ENCODE measurements at places on chromosomes 5 and 9.

DNA sequence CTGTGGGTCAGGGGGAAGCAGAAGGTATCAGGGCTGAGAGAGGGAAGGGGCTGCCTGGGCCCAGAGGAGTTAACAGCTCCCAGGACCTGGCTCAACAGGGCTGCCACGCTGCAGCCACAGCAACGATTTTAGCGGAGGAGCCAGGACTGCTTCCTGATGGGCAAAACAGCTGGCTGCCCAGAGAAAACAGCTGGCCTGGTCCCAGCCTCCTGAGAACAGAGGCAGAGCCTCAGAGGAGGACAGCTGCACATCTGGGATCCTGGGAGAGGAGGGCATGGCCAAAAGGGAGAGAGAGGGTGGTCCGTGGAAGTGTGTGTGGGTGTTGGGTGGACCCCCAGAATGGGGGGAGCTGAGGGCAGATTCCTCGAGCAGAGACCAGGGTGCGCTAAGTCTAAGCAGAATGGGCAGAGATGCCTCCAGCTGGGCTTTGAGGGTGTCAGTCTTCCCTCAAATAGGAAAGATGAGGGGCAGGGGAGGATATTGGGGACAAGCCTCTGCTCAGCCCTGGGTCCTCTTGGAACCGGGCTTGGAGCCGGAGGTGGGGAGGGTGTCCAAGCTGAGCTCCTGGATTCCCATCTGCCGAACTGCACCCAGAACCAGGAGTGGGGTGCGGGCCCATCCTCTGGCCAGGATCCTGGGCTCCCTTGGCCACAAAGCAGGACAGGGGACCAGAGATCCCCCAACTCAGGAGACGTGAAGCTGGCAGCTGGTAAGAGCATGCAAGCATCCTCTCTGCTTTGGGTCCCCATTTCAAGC lies 9.1 kb upstream of the CERCAM start:
- DNase-seq, result no peak

- no peak for DNase-seq
These were observed 399.3 kb upstream of the TRPC7 start for GRCh38 chr5:136764601-136765000.

DNA sequence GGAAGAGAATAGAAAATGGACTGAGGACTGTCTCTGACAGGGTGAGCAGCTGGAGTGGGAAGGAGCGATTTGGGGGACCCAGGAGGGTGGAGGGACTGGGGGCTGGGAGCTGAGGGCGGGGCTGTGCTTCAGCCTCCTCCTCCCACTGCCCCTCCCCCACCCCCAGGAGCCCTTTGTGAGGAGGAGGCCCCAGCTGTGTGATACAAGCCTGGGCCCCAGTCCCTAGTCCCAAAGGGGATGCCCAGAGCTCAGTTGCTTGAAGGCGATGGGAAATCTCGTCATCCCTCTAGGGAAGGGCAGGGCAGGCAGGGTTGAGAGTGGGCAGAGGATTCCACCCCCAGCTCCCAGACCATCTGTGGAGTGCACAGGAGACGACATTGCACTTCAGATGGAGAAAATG lies at the start of gene SPATA31E1:
TSS of gene SPATA31E1 (plus strand) at position 251 of the 400 bp plus-strand sequence. CDS start at position 266, 15 bp downstream.
- no peak for DNase-seq

DNA sequence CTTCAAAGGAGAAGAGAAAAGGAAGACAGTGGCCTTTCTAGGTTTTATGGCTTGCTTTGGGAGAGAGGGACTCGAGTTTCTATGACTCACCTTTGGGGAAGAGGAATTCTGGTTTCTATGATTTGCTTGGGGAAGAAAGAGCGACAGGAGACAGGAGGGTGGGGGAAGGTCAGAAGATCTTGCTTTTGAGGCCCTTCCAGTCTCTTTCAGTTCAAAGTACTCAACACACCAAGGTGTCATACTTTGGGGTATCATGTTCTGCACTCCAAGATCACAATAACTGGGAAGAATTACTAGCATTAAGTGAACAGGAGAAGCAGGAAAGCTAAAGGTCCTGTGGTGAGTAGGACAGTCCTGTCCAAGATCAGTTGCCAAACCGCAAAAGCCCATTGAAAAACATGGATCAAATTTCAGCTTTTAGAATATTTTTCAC lies 324.5 kb downstream of the ARHGEF28 start:
- no peak for DNase-seq

- no peak for DNase-seq
These were observed 234.7 kb downstream of the NMUR2 start for GRCh38 chr5:152170350-152170749.

DNA sequence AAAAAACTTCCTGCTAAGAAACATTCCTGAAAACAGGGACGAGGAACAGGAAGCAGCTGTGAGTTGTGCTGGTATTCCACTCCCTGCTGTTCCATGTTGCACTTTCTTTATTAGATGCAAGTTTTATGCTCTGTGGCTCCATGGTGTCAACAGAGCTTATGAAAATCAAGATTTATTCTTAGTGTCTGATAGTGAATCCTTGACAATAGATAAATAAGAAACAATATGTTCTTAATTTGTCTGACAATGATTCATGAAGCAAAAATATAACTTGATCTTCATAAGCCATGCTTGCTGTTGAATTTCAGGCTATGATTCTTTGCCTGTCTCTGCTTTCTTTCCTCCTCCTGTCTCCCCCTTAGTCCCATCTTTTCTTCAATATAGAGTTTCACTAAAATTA lies 119.6 kb downstream of the DROSHA start:
- DNase-seq, result no peak

Measured in stimulated activated CD8-positive, alpha-beta memory T cell treated with anti-CD3 and anti-CD28 coated beads, Interleukin-4, amount 100 ng/mL, for 4 hours (primary cell).